CD4-positive, alpha-beta T cell treated with Interleukin-21 for 1 hour (primary cell): ENCODE measurements at places on chromosomes 4 and X.

GRCh38 chr4:83837614-83838308, 301.9 kb downstream of the GPAT3 start:
- DNase-seq = no peak

DNA sequence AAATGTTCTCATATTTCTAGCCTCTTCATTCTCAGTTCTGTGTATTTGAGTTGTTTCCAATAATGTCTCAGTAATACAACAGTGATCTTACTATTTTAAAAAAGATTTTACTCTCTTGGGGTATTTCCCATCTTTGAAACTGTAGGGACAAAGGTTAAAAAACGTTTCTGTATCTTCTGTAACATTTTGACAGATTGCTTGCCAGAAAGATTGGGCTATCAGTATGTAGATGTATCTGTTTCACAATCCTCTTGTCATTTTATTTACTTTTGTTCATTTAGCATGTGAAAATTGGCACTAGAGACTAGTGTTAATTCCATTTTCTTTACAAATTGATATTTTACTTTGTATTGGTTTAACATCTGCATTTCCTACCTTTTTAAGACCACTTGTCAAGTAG, 6.2 kb upstream of the CXCL9 start:
- DNase-seq = no peak

GRCh38 chr4:112112590-112113170, 32.6 kb upstream of the FAM241A start:
- DNase-seq = no peak

- no peak for DNase-seq
These were observed 1099.4 kb upstream of the SLIT2 start for GRCh38 chr4:19152264-19152663.

DNA sequence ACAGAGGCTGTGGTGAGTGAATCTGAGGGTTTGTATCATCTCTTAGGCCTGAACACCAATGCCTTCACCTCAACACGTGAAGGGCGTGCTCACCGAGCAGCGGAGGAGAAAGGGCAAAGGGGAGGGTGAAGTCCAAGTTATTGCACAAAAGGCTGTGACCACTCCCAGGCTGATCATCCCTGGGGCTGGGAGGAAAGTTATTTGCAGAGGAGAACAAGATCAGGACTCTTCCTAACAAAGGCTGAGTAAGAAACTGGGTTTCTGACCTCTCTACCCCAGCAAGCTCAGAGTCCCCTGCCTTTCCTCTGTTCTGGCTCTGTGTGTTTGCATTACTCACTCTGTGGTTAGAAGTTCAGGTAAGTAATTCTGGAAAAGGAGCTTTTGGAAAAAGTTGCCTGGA, 366.3 kb upstream of the CXorf51A start:
- no peak for DNase-seq

DNA sequence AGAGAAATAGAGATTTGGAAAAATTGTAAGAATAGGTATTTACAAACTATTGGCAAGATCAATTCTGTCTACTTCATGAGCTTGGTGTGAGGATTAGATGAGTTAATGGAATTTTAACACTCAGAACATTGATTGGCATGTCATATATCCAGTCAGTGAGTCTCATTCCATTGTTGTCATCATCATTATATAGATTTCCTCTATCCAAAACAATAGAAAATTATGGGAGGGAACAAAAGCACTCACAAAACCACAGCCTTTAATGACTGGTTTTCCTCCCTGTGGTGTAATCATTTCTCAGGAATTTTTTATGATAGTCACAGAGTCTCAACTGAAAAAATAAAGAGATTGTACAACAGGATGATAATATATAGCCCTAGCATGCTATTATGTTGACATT, 21.1 kb downstream of the KLHL5 start:
- DNase-seq = no peak

DNA sequence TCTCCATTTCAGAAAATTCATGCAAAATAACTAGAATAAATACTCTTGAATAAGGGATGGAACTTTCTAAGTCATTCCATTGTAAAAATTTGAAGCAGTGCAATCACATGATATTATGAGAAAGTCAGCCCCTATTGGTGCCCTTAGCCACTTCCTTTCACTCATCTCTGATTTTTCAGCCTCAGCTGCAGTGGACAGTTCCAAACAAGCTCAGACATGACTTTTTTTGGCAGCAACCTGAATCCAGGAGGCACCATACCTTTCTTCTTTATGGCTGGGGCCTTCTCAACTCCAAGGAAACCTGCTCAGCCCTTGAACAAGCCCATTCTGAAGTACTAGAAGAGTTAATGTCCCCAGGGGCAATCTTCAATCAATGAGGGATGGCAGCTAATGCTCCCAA, 40.5 kb downstream of the MAPK10 start:
- no peak for DNase-seq

DNA sequence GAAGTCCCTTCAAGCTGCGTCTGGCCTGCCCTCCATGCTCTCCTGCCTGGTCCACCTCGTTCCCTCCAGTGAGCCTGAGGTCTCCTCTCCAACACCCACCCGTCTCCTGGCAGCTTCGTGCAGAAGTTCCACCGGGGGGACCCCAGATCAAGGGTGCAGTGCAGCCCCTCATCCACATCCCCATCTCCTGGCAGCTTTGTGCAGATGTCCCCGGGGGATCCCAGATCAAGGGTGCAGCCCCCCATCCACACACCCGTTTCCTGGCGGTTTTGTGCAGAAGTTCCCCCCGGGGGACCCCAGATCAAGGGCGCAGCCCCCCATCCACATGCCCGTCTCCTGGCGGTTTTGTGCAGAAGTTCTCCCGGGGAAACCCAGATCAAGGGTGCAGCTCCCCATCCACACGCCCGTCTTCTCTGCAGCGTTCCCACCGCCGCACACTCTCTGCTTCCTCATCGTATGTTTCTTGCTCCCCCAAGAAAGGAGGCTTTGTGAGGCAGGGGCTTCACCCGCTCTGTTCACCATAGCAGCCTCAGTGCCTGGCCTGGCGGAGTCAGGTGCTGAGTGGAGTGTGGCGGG, 35.7 kb downstream of the PIGG start:
- DNase-seq = no peak

DNA sequence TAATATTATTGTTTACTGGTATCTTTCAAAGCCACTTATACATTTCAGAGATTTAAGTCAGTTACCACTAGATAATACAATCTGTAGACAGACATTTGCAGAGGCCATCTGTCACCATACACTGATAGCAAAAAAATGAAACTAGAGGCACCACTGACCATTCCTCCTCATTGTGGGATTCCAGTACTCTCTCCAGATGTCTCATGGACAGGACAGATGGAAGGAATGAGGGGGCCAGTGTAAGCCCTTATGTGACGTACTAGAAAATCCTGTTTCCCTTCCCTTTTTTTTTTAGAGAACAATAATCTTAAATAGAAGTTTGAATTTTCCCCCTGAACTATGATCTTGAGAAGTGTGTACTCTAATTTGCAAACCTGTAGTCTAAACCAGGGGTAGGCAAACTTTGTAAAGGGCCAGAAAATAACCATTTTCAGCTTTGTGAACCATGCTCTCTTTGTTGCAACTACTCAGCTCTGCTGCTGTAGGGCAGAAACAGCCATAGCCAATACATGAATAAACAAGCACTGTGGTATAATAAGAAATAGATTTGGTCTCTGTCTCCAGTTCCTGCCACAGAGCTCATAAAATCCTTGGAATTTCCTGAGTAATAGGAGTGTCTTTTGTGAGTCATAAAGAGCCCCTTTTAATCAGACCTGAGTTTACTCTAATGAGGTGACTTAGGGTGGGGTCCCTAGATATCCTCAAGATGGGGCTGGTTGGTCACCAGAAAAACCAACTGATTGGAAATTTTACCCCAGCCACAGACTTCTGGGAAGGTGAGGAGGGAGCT, 90.4 kb downstream of the MOSPD2 start:
- no peak for DNase-seq

DNA sequence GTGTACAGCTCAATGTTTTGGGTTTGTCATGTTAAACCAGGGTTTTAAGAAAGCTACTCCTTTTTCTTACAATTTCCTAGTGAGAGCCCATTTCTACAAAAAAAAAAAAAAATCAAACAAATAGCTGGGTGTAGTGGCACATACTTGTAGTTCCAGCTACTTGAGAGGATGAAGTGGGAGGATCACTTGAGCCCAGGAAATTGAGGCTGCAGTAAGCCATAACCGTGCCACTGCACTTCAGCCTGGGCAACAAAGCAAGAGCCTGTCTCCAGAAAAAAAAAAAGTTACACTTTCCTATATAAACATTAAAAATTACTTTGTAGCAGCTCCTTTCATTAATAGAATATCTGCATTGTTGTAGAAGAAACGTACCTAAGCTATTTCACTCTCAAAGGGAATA, 166.7 kb downstream of the HS6ST2 start:
- DNase-seq = no peak

DNA sequence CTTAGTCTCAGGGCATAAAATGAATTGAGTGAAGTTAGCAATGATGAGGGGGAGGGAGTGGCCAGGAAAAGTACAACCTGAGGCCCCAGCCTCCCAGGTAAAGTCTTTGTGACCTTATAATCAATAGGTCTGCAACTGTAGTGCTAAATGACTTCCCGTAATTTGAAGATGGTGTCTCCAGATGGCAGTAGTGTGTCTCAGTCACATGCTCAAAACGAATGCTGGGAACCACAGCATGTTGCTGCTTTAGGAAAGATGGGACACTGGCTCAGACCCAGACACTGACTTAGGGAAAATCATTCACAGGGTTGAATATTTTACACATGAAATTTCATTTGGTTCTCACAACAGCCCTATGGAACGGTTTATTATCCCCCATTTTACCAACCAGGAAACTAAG, 10.3 kb downstream of the SRPX2 start:
- DNase-seq = no peak

- no peak for DNase-seq
These were observed 110.6 kb downstream of the REPS2 start for GRCh38 chrX:17056868-17057608.

DNA sequence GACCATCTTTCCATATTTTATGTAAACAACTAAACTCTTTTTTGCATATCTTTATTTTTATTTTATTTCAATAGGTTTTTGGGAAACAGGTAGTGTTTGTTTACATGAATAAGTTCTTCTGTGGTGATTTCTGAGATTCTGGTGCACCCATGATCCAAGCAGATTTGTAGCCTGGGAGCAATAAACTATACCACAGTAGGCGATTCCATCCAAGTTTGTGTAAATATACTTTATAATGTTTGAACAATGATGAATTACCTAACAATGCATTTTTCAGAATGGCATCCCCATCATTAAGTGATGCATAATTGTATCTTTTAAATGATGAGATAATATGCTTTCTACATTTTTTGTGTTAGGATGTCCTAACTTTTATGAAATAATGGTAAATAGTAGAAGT, 39.2 kb upstream of the CYSLTR1 start:
- no peak for DNase-seq

- DNase-seq = no peak
These were observed 851.7 kb upstream of the PCDH10 start for GRCh38 chr4:132297346-132297745.

DNA sequence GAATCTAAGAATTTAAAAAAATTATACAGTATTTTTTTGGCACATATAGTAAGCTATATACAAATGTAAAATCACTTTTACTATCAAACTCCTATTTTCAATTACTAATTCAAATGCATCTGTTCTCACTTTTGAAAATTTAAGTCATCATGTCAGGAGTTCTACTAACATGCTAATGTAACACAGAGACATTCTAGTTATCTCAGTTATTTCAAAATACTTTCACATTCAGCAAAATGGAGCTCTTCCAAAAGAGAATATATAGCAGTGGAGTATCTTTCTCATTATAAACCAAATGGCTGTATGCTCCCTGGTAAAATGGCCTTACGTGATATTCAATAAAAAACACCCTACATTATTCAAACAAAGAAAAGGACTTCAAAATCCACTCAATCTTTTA, 42.3 kb downstream of the RFC1 start:
- DNase-seq = no peak

DNA sequence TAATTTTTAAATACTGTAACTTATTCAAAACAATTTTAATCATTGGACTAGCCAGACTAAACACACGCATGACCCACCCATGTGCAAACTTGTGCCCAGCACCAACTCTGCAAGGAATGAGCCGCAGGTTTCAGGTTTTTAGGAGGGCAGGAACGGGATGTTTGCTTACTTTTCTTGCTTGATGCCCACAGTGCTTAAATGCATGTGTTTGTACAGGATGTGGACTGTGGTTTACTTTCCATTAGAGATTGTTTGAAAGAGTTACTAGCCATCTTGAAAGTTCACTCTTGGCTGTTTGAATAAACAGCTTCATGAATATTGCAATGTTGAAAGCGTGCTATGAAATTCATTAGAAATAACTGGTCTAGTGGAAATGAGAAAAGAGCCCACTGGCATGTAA, 83.3 kb downstream of the STK32B start:
- DNase-seq = no peak

DNA sequence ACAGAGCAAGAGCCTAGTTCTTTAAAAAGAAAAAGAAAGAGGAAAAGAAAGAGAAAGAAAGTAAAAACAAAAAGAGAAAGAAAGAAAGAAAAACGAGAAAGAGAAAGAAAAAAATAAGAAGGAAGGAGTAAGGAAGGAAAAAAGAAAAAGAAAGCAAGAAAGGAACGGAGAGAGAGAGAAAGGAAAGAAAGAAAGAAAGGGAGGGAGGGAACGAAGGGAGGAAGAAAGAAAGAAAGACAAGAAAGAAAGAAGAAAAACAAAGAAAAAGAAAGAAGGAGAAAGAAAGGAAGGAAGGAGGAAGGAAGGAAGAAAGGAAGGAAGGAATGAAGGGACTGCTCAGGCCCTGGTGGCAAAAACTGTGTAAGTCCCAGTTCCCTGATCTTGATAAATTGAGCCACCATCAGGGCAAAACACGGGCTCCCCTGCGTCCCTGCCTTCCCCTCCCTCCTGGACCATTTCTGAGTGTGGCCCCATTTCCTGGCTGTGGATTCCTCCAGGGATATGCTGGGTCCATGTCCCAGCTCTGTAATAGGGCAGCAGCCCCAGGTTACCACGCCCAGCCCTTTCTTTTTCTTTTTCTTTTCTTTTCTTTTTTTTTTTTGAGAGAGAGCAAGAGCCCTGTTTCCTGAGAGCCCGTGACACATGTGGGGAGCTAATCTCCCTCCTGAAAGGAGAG, 44.8 kb downstream of the SHOX start:
- no peak for DNase-seq

DNA sequence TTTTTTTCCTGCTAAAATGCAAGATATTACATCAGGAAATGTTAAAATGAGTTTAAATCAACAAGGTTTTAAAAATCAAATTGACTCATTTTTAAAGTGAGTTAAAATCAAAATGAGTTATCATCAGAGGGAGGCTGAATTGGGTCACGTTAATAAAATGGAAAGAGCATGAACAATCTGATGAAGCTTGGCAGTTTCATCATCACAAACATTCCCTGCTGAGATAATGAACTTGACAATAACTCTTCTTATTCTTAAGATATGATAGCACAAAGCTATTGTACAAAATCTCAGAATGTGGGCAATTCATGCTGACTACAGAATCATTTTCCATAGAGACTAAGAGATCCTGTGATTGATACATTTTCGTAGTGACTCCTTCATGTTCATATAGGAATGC, 1086.7 kb downstream of the STIM2 start:
- no peak for DNase-seq

- DNase-seq = no peak
These were observed 260.3 kb downstream of the IL15 start for GRCh38 chr4:141896687-141897086.
